Thyroid gland (tissue), 4 donors: ENCODE measurements at places on chromosomes 11 and 22. TPM values are rescaled to one million over a fixed set of nuclear protein-coding genes. Genes with fewer than 3 reads are reported as not detected.

- H3K36me3 ChIP-seq, result no peaks in the 10 kb centered on the region
- H3K4me1 ChIP-seq, result no peaks in the 10 kb centered on the region
- no peak overlapping the region for H3K27ac ChIP-seq
- H3K27me3 ChIP-seq, result no peaks in the 10 kb centered on the region
- H3K4me3 ChIP-seq, result no peak overlapping the region
These were observed 11.3 kb upstream of the RCN1 start for GRCh38 chr11:32079553-32079952.

GRCh38 chr22:43343262-43343669 lies at the start of gene SCUBE1:
SCUBE1 (minus strand) TSS chr22:43343372; CDS start chr22:43343261, 111 bp downstream.
- H3K27ac ChIP-seq, result no peak within 1 kb of the TSS
- H3K4me3 ChIP-seq, result no peak within 1 kb of the TSS
- peak; percentile 64 for DNase-seq
- peaks cover 3% of the 10 kb centered on the region for H3K4me1 ChIP-seq
- peaks cover 8% of the 10 kb centered on the region for H3K27me3 ChIP-seq

KLHL35 gene
- total RNA-seq, result 3.6 TPM

HPX gene
- total RNA-seq, result not detected

DNA sequence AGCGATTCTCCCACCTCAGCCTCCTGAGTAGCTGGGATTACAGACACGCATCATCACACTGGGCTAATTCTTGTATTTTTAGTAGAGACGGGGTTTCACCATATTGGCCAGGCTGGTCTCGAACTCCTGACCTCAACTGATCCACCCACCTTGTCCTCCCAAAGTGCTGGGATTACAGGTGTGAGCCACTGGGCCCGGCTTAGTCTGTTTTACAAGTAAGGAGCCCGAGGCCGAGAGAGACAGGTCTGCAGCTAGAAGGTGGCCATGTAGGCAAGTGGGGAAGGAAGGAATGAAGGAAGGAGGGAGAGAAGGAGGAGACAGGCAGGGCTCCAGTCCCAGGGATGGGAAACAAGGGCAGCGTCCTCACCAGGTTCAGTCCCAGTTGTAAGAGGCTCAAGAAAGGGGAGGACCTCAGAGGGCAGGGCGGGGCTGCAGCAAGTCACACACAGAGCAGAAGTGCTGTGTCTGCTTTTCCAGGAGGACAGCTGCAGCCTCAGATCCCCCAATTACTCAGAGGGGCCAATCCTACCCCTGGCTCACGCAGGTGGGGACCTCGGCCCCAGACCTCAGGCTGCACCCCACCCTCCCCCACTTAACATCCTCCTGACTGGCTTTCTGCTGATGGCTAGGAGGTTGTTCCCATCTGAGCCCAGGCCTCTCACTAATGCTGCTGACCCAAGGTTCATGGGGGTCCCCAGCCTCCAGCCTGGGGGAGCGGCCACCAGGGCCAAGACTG lies 53.8 kb upstream of the PRR5 start:
- no peaks in the 10 kb centered on the region for H3K27me3 ChIP-seq
- no peaks in the 10 kb centered on the region for H3K4me1 ChIP-seq
- H3K36me3 ChIP-seq, result no peaks in the 10 kb centered on the region
- no peak overlapping the region for H3K4me3 ChIP-seq
- peak overlapping the region; percentile 18 for H3K27ac ChIP-seq

CTSW gene
- 2.5 TPM for total RNA-seq

- peak; percentile 17 for DNase-seq
- H3K4me3 ChIP-seq, result no peak overlapping the region
- no peaks in the 10 kb centered on the region for H3K27me3 ChIP-seq
- no peaks in the 10 kb centered on the region for H3K36me3 ChIP-seq
- peaks cover 3% of the 10 kb centered on the region for H3K4me1 ChIP-seq
These were observed 155.7 kb downstream of the NAV2 start for GRCh38 chr11:19868281-19868821.

DNA sequence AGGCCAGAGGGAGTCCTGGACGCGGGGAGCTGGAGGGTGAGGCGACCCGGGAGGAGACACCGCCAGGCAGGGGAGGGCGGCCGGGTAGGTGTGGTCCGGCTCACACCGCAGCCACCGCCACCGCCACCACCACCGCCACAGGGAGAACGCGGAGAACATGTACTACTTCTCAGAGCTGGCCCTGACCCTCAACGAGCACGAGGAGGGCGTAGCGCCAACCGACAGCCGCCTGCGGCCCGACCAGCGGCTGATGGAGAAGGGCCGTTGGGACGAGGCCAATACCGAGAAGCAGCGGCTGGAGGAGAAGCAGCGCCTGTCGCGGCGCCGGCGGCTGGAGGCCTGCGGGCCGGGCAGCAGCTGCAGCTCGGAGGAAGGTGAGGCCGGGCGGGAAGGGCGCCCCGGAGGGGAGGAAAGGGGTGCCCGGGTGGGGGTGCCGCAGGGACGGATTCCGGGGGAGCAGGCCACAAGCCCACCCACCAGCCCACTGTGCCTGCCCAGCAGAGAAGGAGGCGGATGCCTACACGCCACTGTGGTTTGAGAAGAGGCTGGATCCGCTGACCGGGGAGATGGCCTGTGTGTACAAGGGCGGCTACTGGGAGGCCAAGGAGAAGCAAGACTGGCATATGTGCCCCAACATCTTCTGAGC lies 62.8 kb downstream of the MORC2 start:
- H3K4me1 ChIP-seq, result no peaks in the 10 kb centered on the region
- no peak for DNase-seq
- H3K4me3 ChIP-seq, result no peak overlapping the region
- no peak overlapping the region for H3K27ac ChIP-seq
- H3K27me3 ChIP-seq, result no peaks in the 10 kb centered on the region

DNA sequence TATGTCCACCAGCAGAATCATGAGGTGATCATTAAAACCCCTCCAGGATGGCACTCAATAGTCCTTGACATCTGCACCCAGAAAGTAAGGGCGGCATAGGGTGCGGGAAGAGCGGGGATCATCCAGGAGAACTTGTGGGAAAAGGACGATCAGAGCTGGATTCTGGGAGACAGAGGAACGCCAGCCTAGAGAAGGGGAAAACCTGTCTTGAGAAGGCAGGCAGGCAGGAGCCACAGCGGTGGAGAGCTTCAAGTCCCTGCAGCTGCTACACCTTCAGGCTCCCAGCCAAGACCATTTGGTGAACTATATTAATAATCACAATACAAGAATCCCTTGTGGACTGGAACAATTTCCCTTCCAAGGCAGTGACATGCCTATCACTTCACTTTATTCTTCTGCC lies 134.3 kb downstream of the BUD13 start:
- H3K27ac ChIP-seq, result no peak overlapping the region
- no peaks in the 10 kb centered on the region for H3K4me1 ChIP-seq
- H3K36me3 ChIP-seq, result no peaks in the 10 kb centered on the region
- no peak overlapping the region for H3K4me3 ChIP-seq

OR10D3 gene
- total RNA-seq, result not detected
